AG08395 (cell line): ENCODE measurements at places on chromosomes 3 and 15.

- peak; percentile 63 for DNase-seq
Measured at GRCh38 chr15:48954538-48954937, 9.2 kb downstream of the SHC4 start.

DNA sequence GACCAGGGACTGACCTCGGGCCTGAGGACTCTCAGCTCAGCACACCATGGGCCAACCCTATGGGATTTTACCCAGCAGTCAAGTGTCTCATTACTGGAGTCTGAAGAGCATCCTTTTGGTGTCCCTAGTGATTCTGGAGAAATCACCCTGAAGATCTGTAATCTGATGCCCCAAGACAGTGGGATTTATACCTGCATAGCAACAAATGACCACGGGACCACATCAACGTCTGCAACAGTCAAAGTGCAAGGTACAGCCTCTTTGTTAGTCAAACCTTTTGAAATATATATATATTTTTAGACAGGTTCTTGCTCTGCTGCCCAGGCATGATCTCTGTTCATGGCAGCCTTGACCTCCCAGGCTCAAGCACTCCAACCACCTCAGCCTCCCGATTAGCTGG is 34.2 kb upstream of the UMPS start:
- no peak for DNase-seq

- DNase-seq = no peak
Measured at GRCh38 chr15:48102167-48102566, 18.6 kb upstream of the SLC24A5 start.

- DNase-seq = no peak
Measured at GRCh38 chr3:43366481-43366880, 80.1 kb downstream of the SNRK start.

- DNase-seq = peak; percentile 63
Measured at GRCh38 chr3:30649572-30650318, 43.3 kb downstream of the TGFBR2 start.

DNA sequence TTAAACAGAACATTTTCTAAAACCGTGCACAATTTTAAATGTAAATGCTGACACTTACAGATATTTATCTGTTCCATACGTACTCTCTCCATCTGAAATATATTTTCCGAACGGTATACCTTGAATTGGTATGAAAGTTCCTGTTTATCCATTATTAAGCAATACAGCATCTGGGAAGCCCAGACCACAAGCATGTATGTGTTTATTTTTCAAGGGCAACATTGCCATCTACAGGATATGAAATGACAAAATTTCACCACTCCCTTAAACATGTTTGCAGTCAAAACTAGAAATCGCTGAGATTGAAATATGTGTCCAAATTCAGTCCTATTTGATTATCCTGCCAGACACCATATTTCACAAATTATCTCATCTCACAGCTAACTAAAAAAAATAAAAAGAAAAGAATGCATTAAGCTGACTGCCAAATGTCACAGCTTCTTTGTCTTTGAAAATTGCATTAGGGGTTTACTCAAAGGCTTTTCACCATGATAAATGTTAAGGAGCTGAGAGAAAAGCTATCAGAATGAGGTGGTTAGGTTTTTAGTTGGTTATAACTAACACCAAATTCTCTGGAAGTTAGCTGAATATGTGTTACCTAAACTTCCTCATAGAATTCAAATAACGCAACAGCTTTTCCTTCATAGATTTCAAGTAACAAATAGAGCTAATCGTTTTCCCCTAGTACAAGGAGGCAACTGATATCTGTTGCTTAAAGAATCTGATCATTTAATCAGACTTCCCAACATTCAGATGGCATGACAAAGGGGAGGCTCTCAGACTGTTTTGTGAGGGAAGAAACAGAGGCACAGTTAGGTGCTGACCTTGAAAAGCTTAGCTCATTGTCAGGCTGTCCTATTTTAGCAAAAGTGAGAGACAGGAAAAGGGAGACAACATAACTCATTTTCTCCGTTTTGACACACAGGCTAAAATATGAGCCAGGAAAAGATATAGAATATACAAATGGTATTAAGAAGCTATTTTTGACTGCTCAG is 533.1 kb downstream of the TBL1XR1 start:
- peak; percentile 51 for DNase-seq

- no peak for DNase-seq
Measured at GRCh38 chr3:373193-373779, 176.7 kb downstream of the CHL1 start.

DNA sequence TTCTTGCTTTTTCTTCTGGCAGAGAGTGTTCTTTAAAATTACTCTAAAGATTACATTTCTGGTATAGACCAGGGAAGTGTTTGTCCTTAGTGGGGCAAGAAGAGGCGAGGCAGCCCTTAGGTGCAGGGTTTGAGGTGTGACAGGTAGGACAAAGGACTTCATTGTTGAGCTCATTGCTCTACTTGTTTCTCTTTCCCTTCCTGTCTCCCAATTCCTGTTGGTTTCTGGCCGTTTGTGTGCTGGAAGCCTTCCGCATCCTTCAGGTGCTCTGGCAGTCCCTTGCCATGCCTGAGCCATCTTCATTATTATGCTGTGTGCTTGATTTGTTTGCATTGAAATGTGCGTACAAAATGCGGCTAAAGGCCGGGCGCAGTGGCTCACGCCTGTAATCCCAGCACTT is 85.1 kb downstream of the CCK start:
- no peak for DNase-seq

- no peak for DNase-seq
Measured at GRCh38 chr3:31300456-31301443, 232.0 kb upstream of the STT3B start.

GRCh38 chr3:196292286-196292923 is 4.9 kb upstream of the PCYT1A start:
- DNase-seq = no peak

DNA sequence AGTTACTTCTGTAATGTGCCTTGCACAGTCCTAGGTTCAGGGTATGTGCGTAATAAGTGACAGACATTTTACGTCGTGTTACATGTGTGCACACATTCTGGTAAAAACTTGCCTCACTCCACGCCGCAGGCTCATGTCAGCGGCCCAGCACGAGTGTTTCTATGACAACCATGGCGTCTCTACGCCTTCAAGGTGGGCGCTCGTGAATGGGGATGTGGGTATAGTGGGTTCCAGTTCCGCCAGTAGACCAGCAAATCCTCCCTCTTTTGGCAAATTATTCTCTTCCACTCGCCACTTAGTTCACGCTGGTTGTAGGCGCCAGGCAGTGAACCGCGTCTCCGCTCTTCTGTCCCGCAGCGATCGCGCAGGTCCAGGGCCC is 40.3 kb downstream of the CHST14 start:
- DNase-seq = no peak
